Fibroblast of lung (primary cell): ENCODE measurements at places on chromosomes 2 and 18.

GRCh38 chr2:70243806-70244584 lies 4.4 kb downstream of the TIA1 start:
- no peak for DNase-seq

- peak; percentile 55 for DNase-seq
Measured at GRCh38 chr2:28359222-28360057, 33.2 kb upstream of the FOSL2 start.

- no peak for DNase-seq
Measured at GRCh38 chr18:76604935-76605240, 109.8 kb upstream of the ZNF516 start.

- no peak for DNase-seq
Measured at GRCh38 chr18:44051026-44051425, 629.7 kb upstream of the SETBP1 start.

DNA sequence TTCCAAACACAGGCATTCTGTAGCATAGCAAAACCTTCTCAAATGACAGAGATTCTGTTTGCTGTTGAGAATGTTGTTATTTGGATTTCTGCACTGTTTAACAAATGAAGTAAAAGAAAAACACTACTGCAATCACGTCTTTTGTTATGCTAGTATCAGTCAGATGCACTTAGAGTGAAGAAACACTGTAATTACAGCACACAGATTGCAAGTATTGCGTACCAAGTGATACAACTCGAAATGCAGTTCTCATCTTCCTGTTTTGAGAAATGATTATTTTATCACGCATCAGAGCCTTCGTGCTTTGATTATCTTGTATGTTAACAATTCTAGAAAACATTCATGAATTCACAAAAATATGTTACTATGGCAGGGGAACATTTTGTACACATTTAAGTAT lies 41.8 kb upstream of the KLF11 start:
- DNase-seq = no peak

DNA sequence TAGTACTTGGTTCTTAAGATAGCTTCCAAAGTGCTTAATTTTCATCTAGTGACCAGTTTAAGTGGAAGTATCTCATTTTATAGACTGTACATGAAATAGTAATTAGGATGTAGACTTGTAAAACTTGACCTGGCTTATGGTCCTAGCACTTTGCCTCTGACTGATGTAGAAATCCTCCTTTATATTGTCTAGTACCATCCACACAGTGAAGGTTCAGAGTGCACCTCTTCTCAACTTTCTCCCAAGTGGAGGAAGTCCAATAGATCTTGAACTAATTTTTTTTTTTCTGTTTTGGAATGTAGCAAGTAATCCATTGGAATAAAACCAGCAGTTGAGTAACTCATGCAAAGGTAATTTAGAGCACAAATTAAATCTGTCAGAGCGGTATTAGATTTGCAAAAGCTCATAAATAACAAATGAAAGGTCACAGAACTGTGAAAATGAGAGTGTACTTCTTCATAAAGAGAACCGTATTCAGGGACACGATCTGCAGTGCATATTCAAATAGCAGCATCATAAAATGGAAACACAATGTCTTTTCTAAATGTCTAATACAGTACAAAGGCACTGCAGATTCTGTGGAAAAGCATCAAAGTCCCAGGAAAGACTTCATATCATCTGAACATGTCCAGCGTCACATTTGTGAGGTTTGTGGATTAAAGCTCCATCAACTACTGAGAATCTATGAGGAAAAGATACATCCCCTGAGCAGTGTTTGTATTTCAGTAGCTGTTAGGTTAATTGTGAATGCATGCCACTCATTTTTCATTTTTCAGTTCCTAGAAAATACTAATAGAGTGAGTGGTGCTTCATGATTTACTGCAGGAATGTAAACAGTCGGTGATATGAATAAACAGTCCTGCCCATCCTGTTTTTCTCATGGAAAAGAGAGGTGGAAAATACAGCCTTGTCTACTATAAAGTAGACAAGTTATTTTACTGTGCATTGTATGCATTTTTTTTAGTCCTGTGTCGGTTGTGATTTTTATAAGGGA lies 100.7 kb downstream of the LYPD6 start:
- DNase-seq = peak; percentile 31

DNA sequence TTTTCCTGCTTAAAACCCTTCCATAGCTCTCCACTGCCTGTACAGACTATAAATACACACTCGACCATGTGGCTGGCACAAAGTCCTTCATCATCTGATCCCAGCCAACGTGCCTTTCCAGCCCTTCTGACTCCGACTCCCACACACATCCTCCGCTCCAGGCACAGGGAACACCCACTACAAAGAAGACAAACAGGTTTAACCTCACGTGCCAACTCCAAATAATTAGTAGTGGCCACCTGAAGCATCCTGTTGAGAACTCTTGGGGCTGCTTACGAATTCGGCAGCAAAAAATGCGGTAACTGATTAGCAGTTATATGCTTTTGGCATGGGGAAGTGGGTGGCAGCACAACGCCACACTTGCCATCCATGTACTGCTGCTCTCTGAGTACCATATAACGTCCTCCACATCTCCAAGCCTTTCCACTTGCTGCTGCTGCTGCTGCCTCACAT lies 12.1 kb downstream of the SPIRE1 start:
- DNase-seq = peak; percentile 37

- DNase-seq = peak; percentile 37
Measured at GRCh38 chr2:10441948-10442347, 6.2 kb downstream of the ODC1 start.

GRCh38 chr2:120852200-120852815 lies 116.6 kb downstream of the GLI2 start:
- DNase-seq = peak; percentile 13

DNA sequence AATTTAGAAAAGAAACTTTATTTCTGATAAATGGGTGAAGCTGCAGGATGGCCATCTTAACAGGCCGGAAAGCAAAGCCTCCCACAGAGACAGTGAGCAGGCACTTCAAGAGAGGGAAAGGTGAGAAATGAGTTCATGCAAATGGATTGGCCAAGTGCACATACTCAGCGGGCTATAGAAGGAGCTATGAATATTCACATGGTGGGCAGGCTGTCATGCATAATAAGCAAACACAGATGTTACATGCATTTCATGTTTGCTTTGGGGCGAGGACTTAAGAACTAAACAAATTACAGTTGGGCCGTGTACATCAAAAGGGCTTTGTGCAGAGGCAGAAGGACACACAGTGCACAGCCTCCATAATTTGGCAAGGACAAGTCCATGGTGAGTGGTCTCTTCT lies 69.8 kb upstream of the MAL start:
- DNase-seq = no peak

GRCh38 chr2:231296401-231296974 lies 98.1 kb downstream of the ARMC9 start:
- no peak for DNase-seq

DNA sequence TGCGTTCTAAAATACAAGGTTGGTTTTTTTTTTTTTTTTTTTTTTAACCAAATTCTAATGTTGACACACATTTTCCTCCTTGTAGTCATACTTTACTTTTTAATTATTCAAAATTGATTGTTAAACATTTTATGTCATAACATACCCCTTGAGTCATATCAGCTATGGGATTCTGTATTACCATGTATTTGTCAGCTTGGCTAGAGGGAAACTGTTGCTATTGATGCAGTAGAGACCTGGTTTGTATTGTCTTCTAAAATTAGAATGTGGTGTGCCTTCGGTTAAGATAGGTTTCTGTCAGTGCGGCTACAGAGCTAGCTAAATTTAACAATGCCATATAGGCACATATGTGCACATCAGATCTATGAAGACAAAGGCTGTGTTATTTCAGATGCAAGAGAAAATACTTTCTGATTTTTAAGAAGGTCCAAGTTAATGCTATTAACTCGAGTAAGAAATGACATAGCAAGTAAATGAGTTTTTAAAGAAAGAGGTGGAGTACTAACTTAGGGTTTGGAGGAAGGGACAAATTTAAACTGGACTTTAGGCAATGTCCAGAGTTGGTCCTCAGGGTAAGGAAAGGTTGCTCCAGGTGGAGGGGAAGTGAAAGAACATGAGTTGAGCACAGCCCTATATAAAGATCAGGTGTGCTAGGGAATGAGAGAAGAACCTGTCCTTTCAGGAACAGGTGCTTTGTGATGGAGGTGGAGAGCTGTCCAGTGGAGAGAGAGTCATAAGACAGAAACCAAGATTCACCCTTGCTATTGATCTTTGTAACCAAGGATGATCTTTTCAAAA lies 152.3 kb downstream of the PRPF40A start:
- DNase-seq = no peak

DNA sequence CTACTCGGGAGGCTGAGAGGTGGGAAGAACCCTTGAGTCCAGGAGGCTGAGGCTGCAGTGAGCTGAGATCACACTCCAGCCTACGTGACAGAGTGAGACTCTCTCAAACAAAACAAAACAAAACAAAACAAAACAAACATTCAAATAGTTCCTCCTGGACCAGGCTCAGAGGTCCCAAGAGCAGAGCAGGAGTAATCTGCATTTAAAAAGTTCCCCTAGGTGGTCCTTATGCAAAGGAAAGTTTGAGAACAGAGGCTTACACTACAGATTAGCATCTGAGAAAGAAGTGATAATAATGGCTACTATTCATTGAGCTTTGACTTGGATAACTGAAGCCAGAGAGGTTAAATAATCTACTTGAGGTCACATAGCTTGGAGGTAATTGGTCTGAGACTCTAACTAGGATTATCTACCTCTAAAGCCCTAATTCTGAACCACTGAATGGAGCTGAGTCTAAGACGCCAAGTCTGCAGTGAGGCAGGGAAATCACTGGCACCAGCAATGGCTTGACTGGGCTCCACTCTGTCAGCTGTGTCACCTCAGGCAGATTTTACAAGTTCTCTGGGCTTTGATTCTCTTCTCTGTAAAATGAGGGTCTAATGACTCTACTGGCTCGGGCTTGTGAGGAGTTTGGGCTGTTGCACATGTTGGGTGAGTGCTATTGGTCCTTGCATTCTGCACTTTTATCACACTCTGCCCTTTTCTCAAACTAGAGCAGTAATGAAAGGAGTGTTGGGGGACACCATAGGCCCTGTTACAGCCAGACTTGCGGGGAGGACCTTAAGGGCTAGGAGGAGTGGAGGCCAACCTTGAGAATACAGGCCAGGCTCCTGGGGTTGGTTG lies 29.2 kb upstream of the DLX2 start:
- DNase-seq = no peak

- DNase-seq = peak; percentile 90
Measured at GRCh38 chr2:219452361-219453317, 18.0 kb downstream of the SPEG start.

- DNase-seq = peak; percentile 16
Measured at GRCh38 chr2:141878016-141878415, 252.8 kb downstream of the LRP1B start.

- peak; percentile 88 for DNase-seq
Measured at GRCh38 chr18:26548415-26549262, at the start of gene KCTD1. Gene KCTD1, minus strand, starts transcription at chr18:26548553. Its CDS starts 17 bp downstream, at chr18:26548536.
